ENCODE measurements at places on chromosomes 2 and 18. TPM values are rescaled to one million over a fixed set of nuclear protein-coding genes. Genes with fewer than 3 reads are reported as not detected.

GRCh38 chr2:178452334-178452733 is 1.2 kb downstream of the PJVK start:
- no peak for DNase-seq

The INPP4A gene
- 31.5 TPM for polyA plus RNA-seq

- DNase-seq: no peak
These were observed 271.1 kb downstream of the GALR1 start for GRCh38 chr18:77520767-77521166.

DNA sequence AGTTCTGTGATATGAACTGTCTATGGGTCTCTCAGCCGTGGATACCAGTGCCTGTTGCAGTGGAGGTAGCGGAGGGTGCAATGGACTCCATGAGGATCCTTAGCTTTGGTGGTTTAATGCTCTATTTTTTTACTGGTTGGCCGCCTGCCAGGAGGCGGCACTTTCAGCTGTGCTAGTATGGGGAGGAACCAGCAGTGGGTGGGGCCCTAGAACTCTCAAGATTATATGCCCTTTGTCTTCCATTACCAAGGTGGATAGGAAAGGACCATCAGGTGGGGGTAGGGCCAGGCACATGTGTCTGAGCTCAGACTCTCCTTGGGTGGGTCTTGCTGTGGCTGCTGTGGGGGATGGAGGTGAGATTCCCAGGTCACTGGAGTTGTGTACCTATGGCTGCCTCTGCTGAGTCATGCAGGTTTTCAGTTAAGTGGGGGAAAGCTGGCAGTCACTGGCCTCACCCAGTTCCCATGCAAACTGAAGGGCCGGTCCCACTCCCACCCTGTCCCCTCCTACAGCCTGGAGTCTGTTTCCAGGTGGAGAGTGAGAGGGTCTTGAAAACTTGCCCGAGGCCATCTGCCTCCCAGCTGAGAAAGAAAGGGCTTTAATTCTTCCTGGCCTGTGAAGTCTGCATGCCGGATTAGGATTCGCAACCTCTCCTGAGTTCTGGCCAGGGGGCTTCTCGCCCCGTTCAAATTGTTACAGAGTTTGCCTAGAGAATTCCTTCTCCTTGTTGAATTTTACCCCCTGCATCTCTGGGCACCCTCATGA is 14.5 kb downstream of the KCNS3 start:
- DNase-seq: no peak

The GREB1 gene
- polyA plus RNA-seq: not detected

GRCh38 chr2:232447638-232448303 is 8.2 kb upstream of the ALPI start:
- no peak for DNase-seq

GRCh38 chr2:239055756-239056493 is 208.0 kb downstream of the TWIST2 start:
- DNase-seq: no peak

GRCh38 chr2:120793682-120794403 is 58.2 kb downstream of the GLI2 start:
- no peak for DNase-seq

- no peak for DNase-seq
These were observed 557.5 kb downstream of the ARHGAP15 start for GRCh38 chr2:143686585-143687164.

DNA sequence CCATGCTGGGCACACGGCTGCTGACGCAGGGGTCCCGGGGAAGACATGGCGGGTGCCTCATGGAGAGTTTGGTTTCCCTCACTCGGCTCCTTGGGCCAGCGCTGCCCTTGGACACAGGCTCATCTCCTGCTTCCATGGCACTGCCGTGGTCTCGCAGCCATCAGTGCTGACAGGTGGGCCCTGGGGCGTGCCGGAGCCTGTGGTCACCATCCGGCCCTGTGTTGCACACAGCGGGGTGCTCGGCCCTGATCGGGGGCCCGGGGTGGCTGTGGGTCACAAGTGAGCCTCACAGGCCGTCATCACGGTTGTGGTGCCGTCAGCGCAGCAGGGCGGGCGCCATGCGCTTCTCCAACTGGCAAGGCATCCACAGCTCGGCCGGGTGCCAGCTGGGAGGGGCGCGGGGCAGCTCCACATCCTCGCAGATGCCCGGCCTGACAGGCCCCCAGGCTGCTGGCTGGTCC is 582 bp downstream of the RTP5 start:
- DNase-seq: no peak

DNA sequence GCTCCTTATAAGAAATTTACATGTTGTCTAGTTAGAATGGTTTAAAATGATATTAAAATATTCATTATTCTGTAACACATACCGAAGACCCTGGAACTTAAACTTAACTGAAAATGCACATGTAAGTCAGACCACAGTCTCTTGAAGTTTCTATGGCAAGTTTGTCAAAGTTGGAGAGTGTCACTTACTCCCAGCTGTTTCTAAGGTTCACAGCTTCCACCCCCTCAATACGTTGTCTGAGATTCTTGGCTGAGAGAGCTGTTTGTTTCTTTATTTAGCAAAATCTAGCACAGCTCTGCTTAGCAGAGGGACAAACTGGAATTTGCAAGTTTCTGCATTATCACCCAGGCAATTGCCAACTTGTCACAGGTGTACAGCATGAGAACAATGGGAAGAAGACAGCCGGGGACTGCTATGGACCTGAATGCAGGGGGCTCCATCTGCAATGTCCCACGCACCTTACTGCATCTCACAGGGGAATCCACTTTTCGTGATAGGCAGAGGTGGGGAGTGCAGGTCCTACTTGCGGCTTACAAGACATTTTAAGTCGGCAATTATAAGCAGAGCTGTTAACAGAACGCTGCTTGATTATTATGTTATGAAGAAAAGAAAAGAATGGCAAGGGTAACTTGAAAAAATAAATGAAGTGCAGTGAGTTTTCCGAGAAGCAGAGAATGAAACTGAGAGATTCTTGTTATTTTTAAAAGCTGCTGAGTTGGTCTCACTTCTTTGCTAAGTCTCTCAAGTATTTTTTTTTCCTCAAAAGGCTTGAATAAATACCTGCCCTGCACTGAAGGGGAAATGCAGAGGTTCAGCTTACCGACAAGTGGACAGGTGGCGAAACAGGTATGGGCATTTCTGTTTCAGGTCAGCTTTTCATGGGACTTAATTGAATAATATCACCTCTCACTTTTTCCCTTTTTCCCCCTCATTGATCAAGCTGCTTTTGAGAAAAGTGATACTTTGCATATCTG is 1072.1 kb upstream of the FANCL start:
- DNase-seq: no peak

GRCh38 chr2:16189836-16190160 is 249.4 kb downstream of the MYCN start:
- no peak for DNase-seq

The ALPG gene
- polyA plus RNA-seq: not detected

GRCh38 chr18:34493566-34494358 is 216.3 kb upstream of the DTNA start:
- DNase-seq: no peak

The GALM gene
- polyA plus RNA-seq: 49.1 TPM

DNA sequence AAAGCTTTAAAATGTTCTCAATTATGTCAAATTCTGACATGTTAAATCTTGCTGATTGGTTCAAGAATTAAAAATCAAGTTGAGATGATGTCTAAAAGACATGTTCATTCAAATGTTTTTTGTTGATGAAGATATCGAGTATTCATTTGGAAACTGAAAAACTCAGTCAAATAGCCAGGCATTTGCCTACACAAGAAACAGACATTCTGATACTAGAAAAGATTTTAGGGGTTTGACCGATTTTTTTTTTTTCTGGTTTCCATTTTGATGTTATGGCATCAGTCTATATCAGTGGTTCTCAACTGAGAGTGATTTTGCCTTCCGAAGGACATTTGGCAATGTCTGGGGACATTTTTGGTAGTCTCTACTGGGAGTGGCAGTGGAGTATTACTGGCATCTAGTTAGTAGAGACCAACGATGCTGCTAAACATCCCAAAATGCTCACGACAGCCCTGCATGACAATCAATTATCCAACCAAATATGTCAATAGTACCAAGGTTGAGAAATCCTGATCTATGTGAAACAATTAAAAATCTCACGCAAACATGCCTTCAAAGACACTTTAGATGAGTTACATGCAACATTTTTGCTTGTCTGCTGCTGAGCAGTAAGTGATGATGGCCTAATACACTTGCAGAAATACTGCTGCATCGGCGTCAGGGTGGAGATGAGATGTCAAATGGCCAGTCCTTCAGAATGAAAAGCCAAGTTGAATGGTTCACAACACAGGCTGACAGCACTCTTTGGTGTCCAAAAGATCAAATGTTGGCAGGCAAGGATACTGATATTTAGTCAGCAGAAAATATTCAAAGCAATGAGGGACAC is 12.5 kb downstream of the RASGRP3 start:
- no peak for DNase-seq

DNA sequence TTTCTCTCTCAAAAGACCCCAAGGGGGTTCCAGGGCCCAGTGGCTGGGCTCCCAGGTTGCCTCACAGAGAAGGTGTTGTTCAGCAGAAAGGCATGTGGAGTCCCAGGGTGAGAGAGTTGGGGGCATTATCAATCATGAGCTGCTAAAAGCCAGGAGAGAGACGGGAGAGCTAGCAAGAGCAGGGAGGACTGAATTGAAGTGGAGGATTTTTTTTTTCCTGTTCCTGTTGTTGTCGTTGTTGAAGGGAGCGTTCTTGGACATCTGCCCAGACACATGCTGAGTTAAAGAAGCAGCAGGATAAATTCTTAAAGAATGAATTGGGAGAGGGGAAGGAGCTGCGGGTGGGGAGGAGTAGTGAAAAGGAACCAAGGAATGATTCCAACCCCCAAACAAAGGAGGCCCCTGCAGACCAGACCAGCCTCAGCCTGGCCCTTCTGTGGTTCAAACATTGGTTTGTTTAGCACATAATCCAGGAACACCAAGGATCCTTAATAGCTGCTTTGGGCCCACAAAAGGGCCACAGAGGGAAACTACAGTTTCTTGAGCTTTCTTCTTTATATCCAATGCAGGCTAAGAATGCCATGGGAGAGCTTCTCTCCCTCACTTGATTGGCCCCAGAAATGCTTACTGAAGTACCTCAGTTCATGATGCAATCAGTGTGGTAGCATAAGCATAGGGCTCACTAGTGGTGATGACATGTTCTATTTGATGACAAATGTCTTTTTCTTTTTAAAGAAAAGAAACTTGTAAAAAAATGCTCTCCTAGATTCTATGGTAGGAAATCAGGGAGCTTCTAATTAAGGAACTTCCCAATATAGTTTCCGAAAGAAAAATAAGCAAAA is 146.0 kb downstream of the SETBP1 start:
- DNase-seq: no peak

GRCh38 chr2:157375384-157375783 is 49.8 kb upstream of the ERMN start:
- no peak for DNase-seq

DNA sequence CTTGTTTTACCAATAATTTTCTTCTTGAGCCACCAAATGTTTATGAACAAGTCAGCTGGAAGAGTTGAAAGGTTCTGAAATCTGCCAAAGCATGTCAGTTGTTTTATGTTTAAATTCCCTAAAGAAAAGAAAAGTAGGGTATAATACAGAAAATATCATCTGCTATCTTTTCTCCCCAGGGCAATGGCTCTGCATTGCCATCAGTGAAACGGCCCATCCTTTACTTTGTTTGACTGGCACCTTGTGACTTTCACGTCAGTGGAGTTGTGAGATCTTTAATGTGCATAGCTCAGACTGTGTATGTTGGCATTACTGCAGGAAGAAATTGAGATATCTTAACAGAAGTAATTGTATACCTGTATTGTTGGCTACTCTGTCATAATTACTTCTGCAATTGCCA is 239.9 kb downstream of the THSD7B start:
- no peak for DNase-seq

The IL37 gene
- not detected for polyA plus RNA-seq

The PAX8 gene
- polyA plus RNA-seq: 0.44 TPM

GRCh38 chr2:207484444-207485391 is 45.0 kb upstream of the CREB1 start:
- no peak for DNase-seq

The STAT4 gene
- polyA plus RNA-seq: 24.2 TPM

The ALPP gene
- not detected for polyA plus RNA-seq

DNA sequence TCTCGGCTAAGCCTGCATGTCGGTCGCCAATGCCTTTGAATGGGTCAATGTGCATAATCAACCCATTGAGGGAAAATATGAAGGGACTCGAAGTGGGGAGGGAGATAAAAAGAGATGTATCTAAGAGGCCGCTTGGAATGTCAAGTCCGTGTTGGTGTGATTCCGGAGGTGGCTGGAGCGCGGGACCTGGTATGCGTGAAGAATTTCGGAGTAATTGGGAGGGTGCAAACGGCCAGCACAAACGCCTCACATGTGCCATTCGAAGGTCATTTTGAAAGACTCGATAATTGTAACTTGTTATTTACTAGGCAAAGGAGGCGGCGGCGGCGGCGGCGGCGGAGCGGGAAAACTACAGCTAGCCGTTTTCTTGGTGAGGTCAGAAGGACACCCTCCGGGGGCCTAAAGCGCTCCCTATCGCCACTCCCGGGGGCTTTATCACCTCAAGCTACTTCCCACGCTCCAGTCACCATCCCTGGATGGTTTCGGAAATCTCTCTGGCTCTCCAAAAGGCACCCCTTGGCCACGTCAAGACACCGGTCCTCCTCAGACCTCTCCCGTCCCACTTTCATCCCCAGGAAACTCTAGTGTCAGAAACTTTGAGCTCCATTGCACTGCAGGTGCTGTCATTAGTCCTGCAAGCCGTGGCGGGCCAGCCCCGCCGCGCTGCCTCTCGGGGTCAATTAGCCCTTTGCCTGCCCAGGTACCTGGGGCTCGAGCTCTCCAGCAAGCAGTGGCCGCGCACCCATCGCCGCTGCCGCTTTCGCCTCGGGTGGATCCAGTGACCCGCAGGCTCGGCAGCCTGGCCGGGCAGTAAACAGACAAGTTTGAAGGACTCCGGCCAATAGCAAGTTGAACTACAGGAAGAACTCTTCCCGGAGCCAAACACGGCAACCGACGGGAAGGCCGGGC is 1.5 kb downstream of the ERBB4 start:
- no peak for DNase-seq

DNA sequence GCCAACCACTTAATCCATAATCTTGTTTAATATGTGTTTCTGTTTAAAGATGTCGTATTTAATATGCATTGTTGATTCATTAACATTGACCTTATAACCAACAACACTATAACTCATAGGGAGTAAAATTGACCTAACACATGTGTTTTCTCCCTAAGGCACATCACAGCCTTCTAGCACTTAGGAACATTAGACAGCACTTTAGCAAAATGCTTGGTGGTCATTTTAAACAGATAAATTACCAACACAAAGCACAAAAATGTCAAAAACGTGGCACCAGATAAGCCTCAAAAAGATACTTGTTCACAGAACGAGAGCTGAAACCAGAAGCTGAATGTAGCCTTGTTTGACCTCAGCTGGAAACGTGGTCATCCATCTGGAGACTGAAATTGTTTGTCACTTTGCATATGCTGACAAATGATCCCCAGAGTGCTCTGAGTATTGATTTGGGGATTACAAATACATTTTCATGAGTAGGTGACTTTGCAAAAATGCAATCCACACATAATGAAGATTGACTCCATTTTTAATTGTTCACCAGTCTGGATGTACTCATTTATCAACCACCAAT is 139.2 kb downstream of the CCDC102B start:
- DNase-seq: no peak
